Endothelial cell of umbilical vein (primary cell): ENCODE measurements at places on chromosomes 7 and 10. TPM values are rescaled to one million over a fixed set of nuclear protein-coding genes. Genes with fewer than 3 reads are reported as not detected.

Gene TRIM56
- total RNA-seq = 21.8 and 25.1 TPM in 2 replicates

Gene GDF10
- not detected in 2 replicates for total RNA-seq

Gene PHKG1
- total RNA-seq = 0.72 and 1.00 TPM in 2 replicates

Gene SORBS1
- 3.2 and 7.9 TPM in 2 replicates for total RNA-seq

Gene GRID2IP
- total RNA-seq = not detected in 2 replicates

Gene EIF5AL1
- 0.28 and 0.29 TPM in 2 replicates for total RNA-seq

Gene SYT15
- 0.65 and 0.75 TPM in 2 replicates for total RNA-seq

Gene LRGUK
- total RNA-seq = 0.11 TPM in 1 of 2 replicates, not detected in the other

Gene PTPRN2
- total RNA-seq = 0.51 and 0.62 TPM in 2 replicates

Gene CNTNAP2
- not detected in 2 replicates for total RNA-seq

Gene KIN
- total RNA-seq = 13.6 and 14.4 TPM in 2 replicates

Gene MTPN
- 171 and 174 TPM in 2 replicates for total RNA-seq

Gene PPP1R9A
- total RNA-seq = 3.0 and 3.2 TPM in 2 replicates

Gene C10orf105
- total RNA-seq = not detected in 2 replicates

Gene FAM25G
- not detected in 2 replicates for total RNA-seq
